ENCODE measurements at places on chromosomes 16 and 17.

DNA sequence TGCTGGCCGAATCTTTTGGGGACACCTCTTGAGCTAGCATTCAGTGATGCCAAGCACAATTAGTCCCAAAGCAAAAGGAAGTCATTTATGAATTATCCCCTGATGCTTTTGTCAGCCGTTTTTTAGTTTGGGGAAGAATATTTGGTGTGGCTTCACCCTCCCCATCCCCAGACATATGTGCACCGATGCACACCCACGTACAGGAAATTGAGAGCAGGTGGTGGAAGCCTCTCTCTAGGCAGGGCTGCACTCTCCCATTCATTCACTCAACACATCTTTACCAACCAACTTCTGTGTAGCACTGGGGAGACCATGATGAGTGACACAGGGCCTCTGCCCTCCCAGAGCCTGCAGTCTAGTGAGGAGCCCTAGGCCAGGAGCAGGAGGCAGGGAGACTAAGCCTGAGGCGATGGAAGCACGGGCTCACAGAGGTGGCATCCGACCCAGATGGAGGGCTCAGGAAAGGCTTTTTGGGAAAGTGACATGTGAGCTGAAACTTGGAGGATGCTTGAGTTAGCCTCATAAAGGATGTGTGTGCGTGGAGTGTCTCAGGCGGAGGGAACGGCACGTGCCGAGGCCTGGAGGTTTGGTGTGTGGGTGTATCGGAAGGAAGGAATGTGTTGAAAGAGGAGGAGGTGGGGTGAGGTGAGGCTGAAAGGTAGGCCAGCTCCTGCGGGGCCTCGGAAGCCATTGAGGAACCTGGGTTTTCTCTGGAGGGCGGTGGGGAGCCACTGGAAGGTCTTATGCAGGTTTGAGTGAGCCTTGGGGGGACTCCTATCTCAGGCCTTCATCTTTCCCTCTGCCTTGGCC is 43.8 kb downstream of the PSME3IP1 start:
- no peak for DNase-seq

- no peak for DNase-seq
Observed at GRCh38 chr17:67659028-67659427, 58.7 kb upstream of the NOL11 start.

- no peak for DNase-seq
Observed at GRCh38 chr16:31421587-31421986, 6.6 kb downstream of the COX6A2 start.

GRCh38 chr17:41907633-41908539 is 10.9 kb downstream of the ACLY start:
- DNase-seq: no peak

GRCh38 chr17:79444198-79444597 is 166.7 kb downstream of the RBFOX3 start:
- no peak for DNase-seq

- DNase-seq: no peak
Observed at GRCh38 chr17:37513711-37514110, 24.0 kb downstream of the DUSP14 start.

DNA sequence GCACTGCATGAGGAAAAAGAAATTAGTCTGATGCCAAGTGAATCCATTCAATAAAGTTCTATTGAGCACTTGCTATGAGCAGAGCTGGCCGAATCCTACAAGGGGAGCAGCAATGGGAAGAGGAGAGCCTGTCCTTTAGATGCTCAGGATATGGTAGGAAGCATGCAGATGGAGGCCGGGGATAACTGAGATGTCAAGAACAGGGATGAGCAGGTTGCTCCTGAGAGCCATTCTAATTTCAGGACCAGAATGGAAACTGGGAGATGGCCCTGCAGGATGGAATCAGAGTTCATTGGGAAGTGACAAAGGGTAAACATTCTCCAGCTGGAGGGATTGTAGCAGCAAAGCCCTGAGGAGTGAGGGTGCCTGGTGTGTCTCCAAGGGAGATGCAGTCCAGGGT is 88.0 kb downstream of the CBLN1 start:
- DNase-seq: no peak

DNA sequence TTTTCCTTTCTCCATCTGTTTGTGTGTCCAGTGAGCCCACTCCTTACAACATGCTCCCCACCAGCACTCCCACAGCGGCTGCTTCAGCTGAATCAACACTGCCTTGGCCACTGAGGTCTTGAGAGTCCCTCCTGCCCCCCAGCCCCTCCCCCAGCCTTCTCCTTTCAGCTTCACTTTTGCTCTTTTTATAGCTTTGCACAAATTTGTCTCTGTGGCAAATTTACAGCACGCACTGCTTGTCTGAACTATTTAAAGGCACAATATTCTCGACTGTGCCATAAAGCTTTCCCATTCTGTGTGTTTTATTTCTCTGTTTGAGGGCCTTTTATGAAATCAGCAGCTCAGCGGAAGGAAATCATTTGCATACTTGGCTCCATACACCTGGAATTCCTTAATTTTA is 579.3 kb downstream of the TOX3 start:
- DNase-seq: no peak

GRCh38 chr17:1557355-1558095 is 5.1 kb downstream of the PITPNA start:
- no peak for DNase-seq

GRCh38 chr16:24776501-24777220 is 47.2 kb downstream of the TNRC6A start:
- no peak for DNase-seq

DNA sequence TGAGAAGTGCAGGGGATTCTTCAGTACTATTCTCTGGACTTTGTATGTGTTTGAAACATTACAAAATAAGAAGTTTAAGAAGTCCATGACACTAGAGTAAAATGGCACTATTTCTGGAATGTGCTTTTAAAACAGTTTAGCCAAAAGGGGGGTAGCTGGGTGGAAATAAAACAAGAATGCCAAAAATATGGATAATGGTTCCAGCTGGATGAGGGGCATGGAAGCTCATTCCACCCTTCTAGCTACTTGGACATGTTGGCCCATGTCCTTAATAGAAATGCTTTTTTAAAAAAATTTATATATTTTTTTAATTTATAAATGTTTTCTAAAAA is 13.1 kb downstream of the ZC3H7A start:
- DNase-seq: no peak

DNA sequence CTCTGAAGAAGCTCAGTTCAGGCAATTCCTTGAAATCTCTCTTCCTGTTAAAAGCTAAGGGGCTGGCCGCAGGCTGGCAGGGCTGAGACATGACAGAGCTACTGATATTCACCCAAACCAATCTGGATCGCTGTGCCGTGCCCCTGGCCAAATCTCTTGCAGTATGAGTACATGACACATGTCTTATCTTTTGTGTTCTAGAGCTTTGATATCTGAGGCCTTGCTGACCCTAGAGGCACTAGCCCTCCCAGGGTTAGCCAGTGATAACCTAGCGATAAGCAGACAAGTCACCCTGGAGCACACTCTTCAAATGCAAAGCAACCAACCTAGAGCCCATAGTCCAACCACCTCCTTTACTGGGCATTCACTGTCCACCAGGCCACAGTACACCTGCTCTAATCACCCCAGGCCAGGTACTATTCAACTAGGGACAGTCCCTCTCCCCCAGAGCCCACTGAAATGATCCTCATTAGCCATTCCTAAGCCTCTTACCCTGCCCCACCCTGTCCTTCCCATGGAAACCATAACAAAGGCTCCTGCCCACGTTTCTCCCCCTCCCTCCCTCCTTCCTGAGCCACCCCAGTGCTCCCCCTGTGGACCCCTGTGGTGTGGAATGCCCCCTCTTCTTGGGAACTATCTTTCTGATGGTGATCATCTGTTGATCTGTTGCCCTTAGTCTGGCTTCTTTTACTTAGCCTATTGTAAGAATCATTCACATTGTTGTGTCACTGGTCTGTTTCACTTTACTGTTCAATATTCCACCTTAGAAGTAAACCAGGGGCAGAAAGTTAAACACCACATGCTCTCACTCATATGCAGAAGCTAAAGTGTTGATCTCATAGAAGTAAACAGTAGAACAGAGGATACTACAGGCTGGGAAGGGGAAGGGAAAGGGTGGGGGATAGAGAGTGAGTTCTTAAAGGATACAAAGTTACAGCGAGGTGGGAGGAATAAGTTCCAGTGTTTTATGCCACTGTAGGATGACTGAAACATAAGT is 52.5 kb downstream of the TEKT5 start:
- no peak for DNase-seq

- peak; percentile 59 for DNase-seq
Observed at GRCh38 chr17:37488607-37489196, 989 bp upstream of the DUSP14 start.

- no peak for DNase-seq
Observed at GRCh38 chr16:67547423-67548264, 14.7 kb upstream of the CTCF start.

GRCh38 chr17:61261001-61261637 is 138.5 kb upstream of the TBX2 start:
- DNase-seq: no peak

DNA sequence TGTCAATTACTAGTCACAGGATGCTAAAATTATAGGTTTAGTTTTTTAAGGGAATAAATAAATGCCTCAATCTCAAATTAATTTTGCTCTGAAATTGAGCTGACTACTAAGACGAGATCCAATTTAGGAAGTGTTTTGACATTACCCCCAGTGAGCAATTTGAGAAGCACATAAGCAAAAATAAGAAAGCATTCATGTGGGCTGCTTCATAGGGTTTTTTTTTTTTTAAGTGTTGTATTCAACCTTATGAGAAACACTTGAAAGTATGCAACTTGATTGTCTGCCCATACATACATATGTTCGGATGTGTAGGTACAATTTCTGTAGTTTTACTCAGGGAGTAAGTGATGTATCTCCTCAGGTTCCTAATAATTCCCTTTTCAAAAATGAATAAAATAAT is 77.6 kb downstream of the PRKCA start:
- DNase-seq: no peak

DNA sequence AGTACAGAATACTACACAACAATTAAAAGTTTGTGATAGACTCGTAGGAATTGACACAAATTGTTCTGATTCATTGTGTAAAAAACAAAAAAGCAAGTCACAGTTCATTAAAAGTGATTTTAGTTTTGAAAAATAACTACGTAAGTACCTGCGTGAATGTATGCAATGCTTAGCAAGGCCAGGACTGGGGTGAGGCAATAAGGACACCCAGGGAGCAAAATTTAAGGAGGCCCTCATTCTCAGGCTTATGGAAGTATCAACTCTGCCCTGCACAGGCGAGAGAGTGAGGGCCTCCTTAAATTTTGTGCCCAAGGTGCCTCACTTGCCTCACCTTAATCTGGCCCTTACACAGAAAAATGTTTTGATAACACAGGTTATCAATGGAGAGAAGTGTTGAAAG is 31.4 kb downstream of the NOG start:
- DNase-seq: no peak

DNA sequence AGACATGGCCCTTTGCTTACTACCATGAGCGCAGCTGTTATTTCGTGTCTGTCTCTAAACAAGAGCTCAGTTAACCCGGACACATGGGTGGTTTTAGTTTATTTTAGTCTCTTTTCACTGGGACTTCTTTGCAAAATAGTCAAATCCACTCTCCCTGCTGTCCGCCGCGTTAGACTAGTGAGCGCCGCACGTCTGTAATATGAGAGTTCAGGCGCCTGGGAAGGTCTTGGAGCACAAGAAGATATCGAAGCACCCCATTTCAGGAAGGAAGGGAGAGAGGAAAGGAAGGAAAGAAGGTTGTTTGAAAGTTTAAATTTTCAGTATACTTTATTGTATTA is 111.0 kb upstream of the CHMP6 start:
- DNase-seq: no peak

DNA sequence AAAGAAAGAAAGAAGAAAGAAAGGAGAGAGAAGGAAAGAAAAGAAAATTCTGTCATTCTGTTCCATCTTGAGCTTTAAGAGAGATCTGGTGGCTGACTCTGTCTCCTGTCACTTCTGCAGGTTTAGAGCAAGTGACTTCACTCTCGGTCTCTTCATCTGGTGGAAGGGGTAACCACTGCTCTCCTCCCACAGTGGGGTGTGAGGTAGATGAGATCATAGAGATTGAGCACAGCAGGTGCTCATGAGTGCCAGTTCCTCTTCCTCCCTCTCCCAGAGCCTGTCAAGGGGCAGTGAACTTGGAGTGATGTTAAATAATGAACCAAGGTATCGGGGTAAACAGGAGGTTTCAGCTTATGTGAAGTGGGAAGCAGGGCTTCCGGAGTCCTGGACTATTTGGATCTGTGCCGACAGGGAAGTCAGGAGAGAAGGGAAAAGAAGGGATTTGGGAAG is 47.7 kb downstream of the BEAN1 start:
- DNase-seq: no peak

DNA sequence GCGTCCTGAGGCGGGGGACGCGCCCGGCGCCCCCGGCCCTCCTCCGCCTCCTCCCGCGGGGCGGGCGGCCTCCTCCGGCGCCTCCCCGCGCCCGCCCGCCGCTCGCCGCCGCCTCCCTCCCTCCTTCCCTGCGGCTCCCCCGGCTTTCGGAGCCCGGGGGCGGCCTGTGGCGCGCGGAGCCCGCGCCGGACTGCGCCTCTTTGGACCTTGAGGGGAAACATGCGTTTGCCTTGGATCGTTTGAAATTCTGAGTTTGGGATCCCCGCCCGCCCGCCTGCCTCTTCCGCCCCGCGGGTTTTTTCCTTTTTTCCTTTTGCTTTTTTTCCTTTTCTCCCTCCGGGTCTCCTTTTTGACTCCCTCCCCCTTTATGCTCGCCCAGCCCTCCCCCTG is 390 bp downstream of the ZNRF1 start:
- peak; percentile 65 for DNase-seq

DNA sequence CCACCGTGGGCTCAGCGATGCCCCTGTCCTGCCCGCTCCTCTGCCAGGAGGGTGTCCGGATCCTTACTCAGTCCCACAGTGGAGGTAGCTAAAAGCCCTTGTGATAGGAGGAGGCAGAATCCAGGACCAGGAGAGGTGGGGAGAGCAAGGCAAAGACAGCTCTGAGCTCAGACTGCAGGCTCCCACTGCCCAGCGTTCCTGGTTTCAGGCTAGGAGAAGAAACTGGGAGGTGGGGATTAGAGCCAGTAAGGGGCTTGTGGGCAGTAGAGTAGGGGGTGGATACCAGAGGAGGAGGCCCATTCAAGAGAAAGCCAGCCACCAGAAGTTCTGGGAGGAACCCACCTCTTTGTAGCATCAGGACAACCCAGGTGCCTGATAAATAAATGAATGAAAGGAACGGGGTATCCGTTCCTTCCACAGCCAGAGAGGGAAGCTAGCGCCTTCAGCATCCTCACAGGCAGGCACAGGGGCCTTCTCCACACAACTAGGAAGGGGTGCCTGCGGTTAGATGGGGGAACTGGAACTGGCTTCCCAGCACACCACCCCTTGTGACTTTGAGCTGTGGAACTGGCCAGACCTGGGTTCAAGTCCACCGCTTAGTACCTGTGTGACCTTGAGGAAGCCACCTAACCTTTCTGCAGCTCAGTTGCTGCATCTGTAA is 2.3 kb downstream of the IL21R start:
- DNase-seq: no peak

DNA sequence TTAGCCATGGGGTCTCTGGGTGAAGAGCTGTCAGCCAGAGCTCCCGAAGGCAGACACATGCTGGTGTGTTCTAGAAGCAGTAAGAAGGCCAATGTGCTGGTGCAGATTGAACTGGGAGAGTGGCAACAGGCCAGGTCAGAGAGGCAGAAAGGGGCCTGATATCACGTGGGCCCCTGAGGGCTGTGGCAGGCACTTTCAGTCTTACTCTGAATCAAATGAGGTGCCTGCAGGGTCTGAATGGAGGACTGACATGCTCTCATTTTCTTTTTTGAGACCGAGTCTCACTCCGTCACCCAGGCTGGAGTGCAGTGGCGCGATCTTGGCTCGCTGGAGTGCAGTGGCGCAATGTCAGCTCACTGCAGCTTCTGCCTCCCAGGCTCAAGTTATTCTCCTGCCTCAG is 293.8 kb downstream of the ABCC12 start:
- no peak for DNase-seq
